Left colon (tissue), 2 donors: ENCODE measurements at places on chromosomes 3 and 15. TPM values are rescaled to one million over a fixed set of nuclear protein-coding genes. Genes with fewer than 3 reads are reported as not detected.

LAMB2 gene
- 66.1 TPM for total RNA-seq

CCDC39 gene
- total RNA-seq: not detected

GRCh38 chr3:116445311-116445841, at the start of gene LSAMP:
Gene LSAMP (minus strand): TSS chr3:116445487.
- peak; percentile 10 for DNase-seq

DNA sequence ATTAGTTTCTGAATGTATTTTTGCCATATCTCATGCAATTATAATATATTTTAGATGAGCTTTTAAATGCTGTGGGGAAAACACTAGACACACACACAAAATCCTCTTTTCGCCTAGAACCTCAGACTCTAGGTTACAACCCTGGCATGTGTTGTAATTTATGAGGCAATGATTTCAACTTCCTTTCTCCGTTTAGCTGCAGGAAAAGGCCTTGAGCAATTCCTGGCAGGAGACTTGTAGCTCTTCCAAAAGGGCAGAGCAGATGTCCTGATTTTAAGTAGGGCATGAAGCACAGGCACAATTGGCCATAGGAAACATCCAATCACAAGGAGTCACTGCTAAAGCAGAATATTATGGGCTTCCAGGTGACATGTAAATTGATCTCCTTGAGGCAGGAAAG, 82.0 kb downstream of the GPR156 start:
- DNase-seq: no peak

DNA sequence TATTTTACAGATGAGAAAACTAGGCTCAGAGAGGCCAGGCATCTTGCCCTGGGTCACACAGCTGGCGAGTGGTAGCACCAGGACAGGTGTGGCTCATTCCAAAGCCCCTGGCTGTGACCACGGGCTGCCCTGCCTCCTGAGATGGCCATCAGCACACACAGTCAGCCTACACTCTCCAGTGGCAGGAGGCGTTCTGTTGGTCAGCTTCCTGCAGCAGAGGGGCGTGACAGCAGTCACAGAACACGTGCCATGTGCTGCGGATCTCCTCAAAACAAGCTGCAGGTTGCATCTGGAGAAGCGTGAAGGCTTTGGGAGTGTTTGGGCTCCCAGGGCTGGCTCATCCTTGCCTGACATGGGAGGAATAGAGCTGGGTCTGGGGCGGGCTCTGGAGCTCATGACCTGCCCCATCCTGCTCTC, 43.5 kb upstream of the MAGEF1 start:
- DNase-seq: no peak

- no peak for DNase-seq
These were observed 199.5 kb upstream of the TBL1XR1 start for GRCh38 chr3:177396733-177397132.
